ENCODE measurements at places on chromosomes 12 and 14.

GRCh38 chr14:65704437-65704836, 291.9 kb downstream of the FUT8 start:
- no peak for DNase-seq

DNA sequence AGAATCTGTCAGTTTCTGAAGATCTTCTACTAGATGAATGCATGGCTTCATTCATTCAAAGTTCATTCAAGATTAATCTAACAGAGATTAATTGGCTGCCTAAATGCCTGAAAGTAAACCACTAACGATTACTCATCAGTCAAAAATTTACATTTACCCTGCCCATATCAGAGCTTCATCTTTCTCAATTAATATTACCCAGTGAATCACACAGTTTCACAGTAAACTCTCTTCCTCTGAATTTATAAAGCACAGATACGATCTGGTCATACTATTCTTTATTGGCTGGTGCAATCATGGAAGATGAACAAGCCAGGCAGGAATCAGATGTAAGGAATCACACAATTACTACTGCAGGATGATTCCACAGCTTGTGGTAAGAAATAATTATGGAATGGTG, 377.7 kb downstream of the SLC16A7 start:
- no peak for DNase-seq

- DNase-seq = no peak
These were observed 48.5 kb downstream of the SAV1 start for GRCh38 chr14:50619569-50620141.

DNA sequence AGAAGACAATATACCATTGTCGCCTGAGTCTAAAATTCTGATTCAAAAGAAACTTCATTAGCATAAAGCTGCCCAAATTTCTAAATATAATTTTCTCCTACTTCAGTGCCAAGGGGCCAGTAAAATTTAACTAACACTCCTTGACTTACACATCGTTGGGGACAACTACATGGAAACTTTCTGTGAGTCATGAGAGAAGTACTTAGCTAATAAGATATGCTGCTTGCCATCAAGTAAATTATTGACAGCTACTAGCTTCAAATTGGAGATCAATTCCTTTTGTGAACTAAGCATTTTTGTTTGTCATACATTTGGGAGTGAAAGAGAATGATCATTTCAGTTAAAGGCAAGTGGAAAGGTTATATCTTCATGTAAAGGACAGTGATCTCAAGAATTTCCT, 373.3 kb downstream of the MDGA2 start:
- no peak for DNase-seq

DNA sequence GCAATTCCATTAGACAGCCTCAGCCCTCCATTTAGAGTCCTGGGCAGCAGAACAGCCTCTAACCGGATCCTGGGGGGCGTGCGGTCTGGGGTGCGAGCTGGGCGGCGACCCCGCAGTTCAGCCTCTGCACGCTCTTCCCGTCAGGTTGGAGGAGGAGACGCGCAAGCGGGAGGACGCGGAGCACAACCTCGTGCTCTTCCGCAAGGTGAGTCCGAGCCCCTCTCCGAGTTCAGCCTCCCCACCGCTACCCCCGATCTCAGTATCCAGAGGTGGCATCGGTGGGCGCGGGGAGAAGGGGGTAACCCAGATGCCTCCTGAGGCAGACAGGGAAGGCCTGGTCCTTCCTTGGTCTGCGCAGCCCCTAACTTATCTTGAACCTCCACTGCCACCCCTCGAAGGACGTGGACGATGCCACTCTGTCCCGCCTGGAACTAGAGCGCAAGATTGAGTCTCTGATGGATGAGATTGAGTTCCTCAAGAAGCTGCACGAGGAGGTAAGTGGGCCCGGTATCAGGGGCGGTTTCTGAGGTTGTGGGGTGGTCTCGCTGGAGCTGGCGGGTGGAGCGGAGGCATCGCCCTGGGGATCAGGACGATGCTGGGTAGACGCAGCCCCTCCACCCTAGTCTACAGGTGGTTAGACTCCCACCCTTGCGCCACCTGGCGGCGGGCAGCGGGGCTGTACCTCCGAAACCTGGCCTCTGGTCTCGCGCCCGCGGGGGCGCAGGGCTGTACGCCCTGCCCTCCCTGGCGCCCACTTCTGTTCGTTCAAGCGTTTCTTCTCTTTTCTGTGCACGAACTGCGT, 1.3 kb downstream of the PRPH start:
- peak; percentile 43 for DNase-seq

DNA sequence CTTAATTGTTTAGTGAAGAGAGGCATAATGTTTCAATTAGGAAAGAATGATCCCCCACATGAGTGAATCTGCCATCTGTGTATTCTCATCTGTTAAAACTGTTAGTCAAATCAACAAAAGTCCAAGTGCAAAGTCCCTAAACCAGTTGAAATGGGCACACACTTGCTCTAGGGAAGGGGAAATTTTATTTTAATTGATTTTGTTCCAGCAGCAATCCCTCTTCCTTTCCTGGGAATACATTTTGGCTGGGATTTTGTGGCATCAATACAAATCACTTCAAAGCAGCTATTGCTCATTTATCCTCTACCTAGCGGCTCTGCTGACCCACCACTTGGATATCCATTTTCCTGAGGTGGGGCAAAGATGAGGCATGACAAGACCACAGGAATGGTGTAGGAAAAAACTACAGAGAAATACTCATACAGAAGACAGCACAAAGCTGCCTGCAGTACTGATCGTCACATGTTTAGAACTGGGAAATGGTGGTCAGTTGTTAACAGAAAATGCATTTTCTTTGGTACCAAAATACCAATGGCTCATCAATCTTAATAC, 9.8 kb upstream of the SSTR1 start:
- DNase-seq = no peak

DNA sequence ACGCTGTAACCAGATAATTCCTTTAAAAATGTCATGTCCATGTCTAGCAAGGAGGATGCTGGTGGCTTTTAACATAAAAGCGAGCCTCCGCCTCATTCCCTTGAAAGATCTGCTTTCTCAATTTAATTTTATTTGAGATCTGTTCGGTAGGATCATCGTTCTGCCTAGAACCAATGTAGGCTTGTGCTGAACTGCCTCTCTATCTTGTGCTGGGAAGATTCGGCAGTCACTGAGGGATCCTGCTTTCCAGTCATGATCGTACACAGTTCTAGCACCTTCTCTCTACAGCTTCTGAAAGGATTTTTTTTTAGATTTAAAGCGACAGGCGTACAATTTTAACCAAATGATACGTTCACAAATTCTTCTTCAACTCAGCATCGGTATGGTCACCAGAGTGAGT, 54.3 kb downstream of the PEBP1 start:
- no peak for DNase-seq

GRCh38 chr12:28104903-28105864, 85.1 kb upstream of the CCDC91 start:
- no peak for DNase-seq

- no peak for DNase-seq
These were observed 29.4 kb upstream of the DENND5B start for GRCh38 chr12:31620311-31620710.

- DNase-seq = no peak
These were observed 43.7 kb downstream of the CCDC59 start for GRCh38 chr12:82314406-82314892.

- DNase-seq = no peak
These were observed 422.3 kb upstream of the DCN start for GRCh38 chr12:91604897-91605296.

- no peak for DNase-seq
These were observed 6.8 kb upstream of the RESF1 start for GRCh38 chr12:31952418-31952817.

DNA sequence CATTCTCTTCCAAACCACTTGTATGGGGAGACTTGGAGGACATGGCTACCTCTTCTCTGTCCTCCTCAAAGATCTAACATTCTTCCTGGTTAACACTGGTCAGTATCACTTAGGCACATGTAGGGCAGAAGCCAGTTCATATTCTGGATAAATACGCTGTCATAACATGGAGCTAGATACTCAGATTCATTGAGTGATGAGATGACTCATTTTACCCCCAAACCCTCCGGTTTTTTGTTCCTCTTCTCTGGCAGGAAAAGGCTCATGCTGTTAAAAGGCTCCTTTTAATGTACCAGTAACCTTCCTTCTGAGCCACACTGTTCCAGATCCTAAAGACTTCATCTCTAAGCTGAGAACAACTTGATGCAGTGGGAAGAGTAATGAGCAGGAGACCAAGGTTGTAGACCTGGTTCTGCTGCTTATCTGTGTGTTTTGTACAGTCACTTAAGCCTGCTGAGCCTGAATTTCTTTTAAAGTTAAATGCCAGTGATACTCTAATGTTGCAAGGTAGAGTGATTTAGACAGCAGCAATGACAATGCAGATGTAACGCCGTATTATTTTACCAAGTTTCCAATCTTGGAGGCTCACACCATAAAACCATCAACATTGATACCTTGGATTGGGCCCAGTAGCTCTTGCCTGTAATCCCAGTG, 57.3 kb upstream of the ELK3 start:
- DNase-seq = no peak

GRCh38 chr14:88669346-88669745, 106.5 kb downstream of the ZC3H14 start:
- DNase-seq = no peak

GRCh38 chr14:99199846-99200653, 71.9 kb downstream of the BCL11B start:
- no peak for DNase-seq

GRCh38 chr14:73924337-73924736, 25.6 kb downstream of the FAM161B start:
- no peak for DNase-seq

DNA sequence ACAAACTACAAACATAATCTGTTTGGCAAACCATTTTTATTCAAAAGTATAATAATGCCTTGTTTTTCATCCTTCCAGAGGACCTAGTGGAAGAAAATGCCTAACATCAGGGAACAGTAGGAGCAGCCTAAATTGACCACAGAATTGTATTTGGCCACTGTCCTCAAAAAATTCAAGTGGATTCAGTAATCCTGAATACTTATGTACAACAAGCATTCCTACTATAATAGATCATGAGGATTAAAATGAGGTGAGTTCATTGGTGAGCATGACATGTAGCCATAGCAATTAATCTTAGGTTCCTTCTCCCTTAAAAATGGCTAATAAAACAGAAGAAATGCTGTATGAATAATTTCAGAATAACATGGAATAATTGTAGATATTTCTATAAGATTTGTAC, 209.3 kb downstream of the DAD1 start:
- DNase-seq = no peak

DNA sequence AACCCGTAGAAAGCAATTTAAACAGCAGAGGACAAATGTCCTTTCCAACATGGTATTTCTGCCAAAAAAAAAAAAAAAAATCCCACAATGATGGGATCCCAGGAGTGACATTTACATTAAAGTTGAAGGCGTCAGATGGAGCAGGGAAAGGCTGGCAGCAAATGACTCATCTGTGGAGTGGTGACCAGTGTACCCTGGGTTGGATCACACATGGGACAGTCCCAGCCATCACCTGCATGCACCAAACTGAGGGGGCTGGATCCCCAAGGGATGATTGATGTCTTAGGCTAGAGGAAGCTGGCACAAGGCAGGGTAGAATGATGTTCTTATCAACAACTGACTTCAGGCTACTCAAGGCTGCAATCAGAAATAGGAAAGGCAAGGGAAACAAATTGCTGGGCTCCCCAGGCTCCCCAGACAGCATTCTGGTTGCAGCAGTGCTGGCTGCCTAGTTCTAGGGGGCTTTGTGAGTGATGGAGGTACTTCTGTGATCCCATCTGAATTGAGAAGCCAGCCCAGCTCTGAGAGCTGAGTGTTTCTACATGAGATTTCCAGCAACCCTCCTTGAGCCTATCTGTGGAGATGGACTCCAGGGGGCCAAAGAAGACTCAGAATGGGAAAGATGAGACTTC, 117.9 kb downstream of the DPF3 start:
- no peak for DNase-seq

DNA sequence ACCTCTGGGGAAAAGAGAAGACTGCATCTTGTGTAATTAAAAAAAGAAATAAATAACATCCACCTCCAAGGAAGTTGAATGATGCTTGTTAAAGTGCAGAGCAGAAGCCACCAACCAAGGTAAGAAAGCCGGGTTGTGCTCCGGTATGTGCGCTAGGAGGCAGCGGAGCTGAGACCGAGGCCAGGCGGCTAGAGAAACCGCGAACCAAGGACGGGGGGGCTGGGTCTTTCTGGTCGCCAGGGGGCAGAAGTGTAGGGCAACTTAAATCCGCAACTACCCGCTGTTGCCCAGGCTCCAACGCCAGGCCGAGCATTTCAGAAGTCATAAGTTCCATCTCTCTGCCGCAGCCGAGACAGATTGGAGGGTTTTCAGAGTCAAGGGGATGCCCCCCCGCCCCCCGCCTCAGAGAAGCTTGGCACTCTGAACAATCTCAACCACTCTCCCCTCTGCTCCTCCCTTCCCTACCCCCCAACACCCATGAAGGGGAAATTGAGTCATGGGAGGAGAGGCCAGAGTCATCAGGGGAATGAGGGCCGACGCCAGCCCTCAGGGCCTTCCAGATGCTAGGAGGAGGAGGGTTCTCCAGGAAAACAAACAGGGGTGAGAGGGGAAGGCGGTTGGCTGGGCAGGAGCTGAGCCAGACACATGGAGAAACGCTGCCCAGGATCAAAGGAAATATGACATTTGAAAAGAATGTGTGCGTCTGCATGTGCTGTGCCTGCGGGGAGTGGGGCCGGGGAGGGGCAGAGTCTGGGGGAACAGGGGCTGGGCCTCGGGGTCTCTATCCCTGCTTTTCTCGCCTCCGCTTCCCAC, 2.2 kb upstream of the NFATC4 start:
- peak; percentile 34 for DNase-seq

DNA sequence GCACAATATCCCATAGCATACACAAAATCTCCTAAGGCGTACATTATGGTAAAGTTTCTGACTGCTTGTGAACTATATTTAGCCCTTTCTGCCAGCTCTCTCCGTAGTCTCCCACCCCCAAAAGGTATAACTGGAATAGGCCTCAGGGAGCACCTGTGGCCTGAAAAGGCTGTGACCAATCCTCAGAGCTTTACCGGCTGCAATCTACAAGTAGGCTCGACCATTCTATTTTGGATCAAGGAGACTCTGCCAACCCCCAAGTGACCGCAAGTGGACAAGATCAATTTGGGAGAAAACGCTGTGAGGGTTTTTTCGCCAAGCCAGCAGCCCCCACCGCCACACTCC, 1.2 kb downstream of the PPTC7 start:
- no peak for DNase-seq

DNA sequence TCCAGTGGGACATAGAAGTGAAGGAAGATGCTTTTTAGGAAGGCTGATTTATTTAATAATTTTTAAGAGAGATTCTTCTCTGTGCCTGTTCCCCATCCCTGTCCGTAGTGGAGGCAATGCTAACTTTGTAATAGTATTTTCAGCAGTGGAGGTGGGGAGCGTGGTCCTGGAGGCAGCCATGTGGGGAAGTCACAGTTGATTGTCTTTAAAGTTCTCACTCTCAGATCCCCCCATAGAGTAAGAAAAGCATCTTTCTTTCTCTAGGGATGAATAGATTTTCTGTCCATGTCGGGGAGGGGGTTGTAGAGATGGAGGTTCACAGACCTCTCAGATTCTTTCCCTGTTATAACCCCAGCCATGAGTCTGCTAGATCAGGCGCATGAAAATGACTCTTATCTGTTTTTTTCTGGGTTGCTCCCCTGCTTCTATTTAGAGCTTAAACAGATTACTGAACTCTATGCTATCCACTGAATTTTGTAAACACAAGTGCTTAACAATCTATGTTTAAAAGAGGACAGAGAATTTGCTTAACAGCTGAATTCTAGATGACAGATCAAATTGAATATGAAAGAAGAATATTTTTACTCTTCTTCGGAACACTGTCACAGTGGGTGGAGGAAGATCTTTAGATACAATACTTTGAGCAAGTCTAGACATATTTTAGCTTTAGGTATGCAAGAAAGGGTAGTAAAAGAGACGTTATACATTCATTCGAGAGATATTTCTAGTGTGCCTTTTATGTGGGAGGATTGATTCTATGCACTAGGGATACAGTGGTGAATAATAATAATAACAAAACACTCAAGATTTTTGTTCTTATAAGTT, 25.3 kb downstream of the TMEM117 start:
- no peak for DNase-seq

Data from stimulated activated CD8-positive, alpha-beta memory T cell treated with anti-CD3 and anti-CD28 coated beads, Interleukin-7, amount 100 ng/mL, for 24 hours (primary cell).